ENCODE measurements at places on chromosomes 13 and 19.
A peak's percentile ranks its signal among the peaks of the same experiment; 100 is the strongest.

- DNase-seq: no peak
Measured at GRCh38 chr13:29956853-29957252, 106.4 kb upstream of the UBL3 start.

DNA sequence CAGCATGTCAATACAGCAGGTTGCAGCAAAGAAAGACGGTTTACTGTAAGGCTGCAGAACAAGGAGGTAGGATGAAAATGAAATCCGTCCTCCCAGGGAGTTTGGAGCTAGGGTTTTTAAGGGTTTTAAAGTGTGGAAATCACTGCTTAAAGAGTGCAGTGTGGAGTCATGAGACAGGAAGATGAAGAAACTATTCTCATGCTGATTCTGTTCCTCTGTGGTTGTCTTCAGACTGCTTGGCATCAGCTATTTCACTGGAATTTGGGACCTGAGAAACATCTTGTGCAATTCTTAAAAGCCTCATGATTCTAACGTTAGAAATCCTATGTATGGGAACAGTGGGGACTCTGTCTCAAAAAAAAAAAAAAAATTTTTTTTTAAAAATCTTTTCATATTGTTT, 11.4 kb downstream of the ZNF331 start:
- no peak for DNase-seq

- DNase-seq: no peak
Measured at GRCh38 chr13:60288569-60288968, 108.5 kb upstream of the TDRD3 start.

DNA sequence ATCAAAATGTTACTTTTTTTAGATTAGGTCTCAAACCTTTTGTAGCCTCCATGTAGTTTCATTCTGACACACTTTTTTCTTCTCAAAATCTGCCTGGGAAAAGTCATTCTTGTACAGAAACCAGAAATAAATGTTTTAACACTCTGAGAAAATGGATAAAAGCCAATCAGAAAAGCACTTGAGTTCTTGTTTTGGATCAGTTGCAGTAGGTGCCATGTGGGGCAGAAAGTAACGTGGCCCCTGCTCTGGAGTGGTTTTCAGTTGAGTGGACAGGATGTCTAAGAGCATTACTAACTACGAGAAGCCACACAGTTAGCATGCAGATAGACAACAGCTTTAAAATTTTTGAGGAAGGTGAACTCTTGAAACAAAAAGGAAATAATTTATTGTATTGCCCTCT, 19.1 kb downstream of the GPR183 start:
- peak; percentile 79 for DNase-seq

DNA sequence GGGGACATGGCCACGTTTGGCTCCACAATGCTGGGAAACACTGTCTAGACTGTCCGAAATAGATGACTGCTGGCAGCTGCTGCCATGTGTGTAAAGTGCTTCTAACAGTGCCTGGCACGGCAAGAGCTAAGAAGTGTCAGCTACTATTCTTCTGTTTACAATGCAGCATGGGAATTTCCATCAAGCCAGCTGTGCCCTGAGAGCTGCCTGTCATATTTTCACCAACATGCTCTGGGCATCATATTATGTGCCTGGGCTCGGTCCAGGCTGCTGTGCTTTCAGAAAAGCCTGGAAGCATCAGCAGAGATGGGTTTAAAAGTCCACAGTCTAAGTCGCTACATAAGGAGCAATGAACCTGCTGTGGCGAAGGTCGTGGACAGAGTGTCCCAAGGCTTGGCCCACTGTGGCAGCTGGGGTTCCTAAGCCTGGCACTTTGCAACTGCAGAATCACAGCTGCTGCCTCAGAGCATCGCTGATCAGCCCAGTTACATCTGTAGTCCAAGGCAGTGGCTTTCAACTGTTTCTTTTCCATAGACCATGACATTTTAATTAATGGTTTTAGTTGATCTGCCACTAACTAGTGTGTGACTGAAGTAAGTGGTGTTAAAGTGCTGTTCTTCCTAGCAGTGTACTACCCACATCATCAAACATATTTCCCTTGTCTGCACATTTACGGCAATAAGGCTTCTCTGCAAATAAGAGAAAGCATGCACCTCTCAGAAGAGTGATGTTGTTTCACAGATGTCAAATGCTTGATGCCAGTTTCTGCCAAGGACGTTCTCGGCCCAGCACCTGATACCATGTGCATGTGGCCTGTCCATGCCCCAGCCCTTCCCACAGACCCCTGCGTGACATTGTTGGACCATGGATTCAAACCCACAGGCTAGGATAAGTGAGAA, 95.7 kb upstream of the C1QTNF9B start:
- no peak for DNase-seq

DNA sequence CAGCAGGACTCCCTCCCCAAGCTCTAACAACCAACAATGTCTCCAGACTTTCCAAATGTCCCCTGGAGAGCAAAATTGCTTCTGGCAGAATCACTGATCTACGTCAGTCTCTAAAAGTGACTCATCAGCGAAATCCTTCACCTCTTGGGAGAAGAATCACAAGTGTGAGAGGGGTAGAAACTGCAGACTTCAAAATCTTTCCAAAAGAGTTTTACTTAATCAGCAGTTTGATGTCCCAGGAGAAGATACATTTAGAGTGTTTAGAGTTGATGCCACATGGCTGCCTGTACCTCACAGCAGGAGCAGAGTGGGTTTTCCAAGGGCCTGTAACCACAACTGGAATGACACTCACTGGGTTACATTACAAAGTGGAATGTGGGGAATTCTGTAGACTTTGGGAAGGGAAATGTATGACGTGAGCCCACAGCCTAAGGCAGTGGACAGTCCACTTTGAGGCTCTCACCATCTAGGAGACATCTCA, 6.2 kb upstream of the CEACAM5 start:
- DNase-seq: no peak

- DNase-seq: no peak
Measured at GRCh38 chr13:69793783-69794453, 313.7 kb upstream of the ATXN8OS start.

- no peak for DNase-seq
Measured at GRCh38 chr13:46288570-46289259, 77.0 kb downstream of the LRRC63 start.

DNA sequence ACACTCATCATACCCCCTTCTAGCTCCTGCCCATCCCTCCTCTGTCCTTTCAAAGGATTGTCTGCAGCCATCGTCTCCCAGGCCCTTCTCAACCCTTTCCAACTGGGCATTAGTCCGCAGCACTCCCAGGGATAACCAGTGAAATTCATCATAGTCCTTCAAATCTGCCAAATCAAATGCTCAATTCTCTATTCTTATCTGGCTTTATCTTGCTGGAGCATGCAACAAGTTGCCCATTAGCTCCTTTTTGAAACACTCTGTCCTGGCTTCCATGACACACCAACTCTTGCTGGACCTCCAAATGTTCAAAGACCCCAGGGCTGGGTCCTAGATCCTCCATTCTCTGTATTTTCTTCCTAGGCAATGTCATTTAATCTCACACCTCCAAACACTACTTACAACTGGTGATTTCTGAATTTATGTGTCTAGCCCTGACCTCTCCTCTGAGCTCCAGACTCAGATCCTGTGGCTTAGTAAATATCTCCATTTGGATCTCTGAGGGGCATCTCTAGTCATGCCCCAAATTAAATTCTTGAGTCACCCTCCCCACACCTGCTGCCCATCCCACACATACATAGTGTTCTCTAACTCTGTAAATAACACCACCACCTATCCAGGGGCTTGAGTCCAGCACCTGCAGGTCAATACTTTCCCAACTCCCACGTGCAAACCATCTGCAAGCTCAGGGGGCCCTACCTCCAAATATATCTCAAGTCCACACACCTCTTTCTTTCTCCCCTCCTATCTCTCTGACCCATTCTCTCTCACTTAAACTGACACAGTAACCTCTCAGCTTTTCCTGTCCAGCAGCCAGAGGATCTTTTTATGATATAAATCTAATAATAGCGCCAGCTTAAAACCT, 9.1 kb upstream of the ANKRD10 start:
- no peak for DNase-seq

DNA sequence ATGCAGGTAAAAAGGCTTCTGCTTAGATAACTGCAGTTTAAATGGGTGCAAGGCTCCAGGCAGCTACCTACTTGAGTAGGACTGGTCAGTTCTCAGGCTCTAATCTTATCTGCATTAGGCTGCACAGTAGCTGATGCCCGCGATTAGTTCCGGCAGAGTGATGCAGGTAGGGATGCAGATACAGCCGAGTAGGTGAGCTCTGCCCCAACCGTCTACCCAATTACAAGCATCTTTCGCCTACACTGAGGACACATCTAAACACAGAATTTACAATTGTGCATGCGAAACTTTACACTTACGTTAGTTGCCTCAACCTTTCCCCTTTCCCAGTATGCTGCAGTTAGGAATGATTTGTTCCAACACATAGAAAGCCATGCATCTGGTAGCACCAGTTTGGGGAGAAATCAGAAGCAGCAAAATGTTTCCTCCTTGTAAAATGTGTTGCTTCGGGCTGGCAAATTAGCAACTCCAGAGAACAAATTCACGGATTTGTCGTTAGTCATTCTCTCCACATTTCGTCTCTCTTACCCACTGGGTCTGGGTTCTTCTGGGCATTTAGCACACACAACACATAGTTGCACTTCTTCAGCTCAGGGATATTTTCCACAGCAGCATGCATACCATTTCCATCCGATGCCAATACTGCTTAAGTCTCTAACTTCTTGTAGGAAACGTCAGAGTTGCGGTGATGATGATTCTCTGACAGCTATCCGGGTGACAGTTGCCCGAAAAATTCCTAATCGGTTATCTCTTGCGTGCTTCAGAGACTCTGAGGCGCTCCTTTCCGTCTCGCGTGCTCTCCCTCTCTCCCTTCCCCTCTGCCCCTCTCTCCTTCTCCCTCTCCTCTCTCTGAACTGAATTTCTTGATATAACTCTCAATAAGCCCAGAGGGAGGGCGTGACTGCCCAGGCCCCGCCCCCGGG, at the start of gene PCDH9:
TSS of gene PCDH9 (minus strand) at position 856 of the 923 bp plus-strand sequence. CDS start 1,896 bp downstream, outside the sequence.
- DNase-seq: no peak

DNA sequence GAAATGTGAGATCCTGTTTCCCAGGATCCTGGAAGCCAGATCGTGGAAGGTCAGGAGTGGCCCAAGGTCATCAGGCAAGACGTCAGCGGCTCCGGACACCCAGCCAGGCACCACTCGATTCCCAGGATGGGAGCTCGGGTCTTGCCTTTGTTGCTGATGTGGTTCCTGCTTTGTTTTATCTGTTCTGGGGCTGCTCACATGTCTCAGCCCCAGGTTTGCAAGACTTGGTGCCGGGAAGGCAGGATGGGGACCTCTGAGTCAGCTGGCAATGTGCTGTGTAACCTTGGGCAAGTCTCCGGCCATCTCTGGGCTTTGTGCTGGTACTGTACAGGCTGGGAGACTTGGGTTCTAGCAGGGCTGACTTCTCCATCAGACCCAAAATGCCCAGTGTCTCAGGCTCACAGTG, 1.4 kb upstream of the FCHO1 start:
- DNase-seq: no peak

GRCh38 chr19:52227196-52227940, 37.5 kb downstream of the PPP2R1A start:
- no peak for DNase-seq

- no peak for DNase-seq
Measured at GRCh38 chr19:29084266-29084665, 128.7 kb downstream of the UQCRFS1 start.

DNA sequence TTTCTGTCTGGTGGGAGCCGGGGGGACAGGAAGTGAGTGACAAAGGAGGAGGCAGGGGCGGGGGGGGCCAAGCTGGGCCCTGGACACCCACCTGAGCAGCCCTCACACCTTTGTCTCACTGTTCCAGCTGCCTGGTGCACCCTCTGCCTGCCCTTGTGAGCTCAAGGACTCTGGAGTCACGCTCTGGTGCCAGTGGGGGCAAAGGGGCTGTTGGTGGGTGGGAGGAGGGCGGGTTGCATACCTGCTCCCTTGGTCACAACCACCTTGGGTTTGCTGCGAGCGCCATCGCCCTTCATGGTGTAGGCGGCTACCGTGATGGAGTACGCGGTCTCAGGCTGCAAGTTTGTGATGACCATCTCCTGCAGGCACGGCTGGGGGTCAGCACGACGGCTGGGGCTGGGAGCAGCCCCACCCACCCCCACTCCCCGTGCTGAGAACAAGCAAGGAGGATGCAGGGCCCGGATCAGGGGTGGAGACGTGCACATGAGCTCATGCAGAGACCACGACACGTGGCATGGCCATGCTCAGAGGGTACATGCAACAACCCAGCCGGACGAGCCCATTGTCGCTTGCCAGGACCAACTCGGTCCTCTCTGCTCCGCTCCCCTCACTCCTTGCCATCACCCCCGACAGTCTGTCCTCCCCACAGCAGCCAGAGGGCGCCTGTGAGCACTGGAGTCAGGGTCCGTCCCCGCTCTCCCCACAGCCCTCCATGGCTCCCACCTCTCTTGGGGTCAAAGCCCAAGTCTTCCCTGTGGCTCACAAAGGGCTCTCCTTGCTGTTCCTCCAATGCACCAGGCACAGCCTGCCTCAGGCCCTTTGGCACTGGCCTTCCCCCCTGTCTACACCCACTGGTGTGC, 114.9 kb downstream of the PTPRS start:
- no peak for DNase-seq

GRCh38 chr13:111204438-111205177, 89.5 kb downstream of the ARHGEF7 start:
- DNase-seq: no peak

DNA sequence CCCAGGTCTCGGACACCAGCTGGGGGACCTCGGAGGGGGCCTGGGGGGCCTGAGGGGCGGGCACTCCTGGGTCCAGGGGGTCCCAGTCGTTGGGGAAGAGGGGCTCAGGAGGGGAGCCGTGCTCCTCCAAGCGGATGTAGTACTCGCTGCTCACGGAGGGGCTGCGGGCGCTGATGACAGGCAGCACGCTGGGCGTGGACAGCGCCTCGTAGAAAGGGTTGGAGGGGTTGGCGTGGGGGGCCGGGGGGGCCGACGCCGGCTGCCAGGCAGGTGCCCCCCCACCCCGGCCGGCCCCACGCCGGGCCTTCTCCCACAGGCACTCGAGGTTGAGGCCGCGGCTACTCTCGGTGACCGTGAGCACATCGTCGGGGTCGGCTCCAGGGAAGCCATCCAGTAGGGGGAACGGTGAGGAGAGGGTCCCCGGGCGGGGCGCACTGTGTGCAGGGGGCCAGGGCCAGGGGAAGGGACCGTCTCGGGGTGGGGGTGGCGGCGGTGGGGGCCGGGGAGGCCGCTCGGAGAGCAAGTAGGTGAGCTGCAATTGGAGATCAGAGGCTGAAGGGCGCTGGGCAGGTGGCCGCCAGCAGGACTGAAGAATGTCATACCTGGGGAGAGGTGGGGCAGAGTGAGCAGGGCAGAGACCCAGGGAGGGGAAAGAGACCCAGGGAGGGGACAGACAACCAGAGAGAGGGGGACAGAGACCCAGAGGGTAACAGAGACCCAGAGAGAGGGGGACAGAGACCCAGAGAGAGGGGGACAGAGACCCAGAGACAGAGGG, 12.1 kb downstream of the LMTK3 start:
- DNase-seq: no peak

GRCh38 chr13:91295712-91296410, 51.6 kb upstream of the MIR17HG start:
- no peak for DNase-seq

DNA sequence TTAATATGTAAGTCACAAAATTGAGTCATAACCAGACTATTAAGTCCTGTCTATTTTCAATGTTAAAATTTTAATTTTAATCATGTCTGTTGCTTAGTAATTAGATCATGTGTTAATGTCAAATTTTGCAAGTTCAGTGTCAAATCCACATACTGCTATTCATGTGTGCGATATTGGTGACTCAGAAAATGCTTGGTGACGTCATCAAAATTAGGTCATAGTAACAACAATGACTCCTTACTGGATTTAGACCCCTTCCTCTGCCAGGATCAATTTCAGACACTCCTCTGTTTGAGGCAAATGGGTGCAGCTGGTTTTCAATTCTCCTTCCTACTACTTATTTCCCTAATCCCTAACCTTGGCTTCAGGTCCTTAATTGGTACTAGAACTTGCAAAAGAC, 1394.3 kb upstream of the SLC10A2 start:
- DNase-seq: no peak
